Activated T-cell treated with anti-CD3 and anti-CD28 coated beads, Interleukin-2, amount 50 U/mL, for 24 hours (primary cell): ENCODE measurements at places on chromosomes 7 and 10.

DNA sequence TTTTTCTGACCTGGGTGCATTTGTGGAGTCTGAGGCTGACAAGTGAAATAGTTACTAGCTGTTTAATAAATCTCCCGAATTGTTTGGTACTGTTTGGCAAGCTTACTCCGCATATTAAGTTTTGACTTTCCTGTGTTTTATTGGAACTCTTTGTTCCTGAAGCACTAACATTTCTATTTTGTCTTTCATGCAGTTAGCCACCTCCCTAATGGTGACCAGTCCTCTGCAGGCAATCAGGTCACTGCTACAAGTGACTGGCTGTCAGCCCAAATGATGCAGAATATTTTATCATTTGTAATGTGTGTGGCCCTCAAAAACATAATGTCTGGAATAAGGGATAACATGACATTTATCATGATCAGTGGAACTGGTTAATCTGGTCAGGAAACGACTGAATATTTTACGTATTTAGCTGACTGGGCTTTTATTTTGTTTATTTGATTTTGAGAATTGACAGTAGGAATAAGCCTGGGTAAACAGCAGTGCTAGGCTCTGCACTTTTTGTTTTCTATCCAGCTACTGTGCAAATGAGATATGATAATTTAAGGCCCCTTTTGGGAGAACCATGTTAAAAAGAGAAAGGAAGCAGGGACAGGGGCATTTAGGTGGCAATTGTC, 82.9 kb downstream of the ST7 start:
- DNase-seq: no peak

DNA sequence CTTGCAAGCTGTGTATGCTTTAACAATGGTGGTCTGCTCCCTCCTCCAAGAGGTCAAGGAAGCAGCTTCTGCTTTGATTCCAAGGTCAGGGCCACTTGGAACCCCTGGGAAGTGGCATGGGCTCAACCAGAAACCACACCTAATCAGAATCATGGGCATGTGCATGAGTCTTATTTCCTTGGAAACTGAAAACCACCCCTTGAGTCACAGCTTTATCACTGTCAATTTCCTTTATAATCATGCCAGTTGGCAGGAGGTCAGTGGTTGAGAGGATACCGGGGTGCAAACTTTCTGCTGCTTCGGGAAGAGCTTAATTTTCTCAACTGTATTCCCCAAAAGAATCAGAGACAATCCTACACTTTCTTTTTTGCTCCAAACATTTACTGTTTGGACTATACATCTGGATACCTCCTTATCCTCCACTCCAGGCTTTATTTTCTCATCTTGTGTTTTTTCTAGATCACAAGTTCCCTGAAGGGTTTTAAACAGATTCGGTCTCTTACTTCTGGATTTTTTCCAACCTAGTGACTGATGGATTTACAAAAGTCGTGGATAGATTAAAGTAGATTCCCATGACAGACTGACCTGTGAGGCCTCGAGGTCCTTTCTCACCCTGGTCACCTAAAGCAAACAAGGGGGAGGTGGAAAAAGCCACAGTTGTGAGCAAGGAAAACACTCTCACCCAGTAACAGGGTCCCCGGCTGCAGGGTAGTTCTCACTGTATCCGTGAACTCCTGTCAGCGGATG, 36.0 kb downstream of the COL17A1 start:
- DNase-seq: no peak

DNA sequence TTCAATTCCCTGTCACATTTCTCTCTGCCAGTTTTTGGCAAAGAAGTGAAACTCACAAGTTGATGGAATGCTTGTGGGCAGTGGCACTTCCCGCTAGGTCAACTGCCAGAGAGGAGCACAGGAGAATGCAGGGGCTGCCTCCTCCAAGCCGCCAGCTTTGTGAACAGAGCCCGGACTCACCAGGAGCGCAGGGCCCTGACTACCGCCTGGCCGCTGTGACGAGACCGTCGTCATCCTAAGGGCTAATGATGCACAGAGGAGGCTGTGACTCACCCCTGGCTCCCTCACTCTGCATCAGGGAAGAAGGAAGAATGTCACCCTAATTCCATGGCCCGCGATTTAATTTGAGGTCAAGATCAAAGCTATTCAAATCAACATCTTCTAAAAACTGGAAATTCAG, 123.9 kb downstream of the TAX1BP1 start:
- no peak for DNase-seq

DNA sequence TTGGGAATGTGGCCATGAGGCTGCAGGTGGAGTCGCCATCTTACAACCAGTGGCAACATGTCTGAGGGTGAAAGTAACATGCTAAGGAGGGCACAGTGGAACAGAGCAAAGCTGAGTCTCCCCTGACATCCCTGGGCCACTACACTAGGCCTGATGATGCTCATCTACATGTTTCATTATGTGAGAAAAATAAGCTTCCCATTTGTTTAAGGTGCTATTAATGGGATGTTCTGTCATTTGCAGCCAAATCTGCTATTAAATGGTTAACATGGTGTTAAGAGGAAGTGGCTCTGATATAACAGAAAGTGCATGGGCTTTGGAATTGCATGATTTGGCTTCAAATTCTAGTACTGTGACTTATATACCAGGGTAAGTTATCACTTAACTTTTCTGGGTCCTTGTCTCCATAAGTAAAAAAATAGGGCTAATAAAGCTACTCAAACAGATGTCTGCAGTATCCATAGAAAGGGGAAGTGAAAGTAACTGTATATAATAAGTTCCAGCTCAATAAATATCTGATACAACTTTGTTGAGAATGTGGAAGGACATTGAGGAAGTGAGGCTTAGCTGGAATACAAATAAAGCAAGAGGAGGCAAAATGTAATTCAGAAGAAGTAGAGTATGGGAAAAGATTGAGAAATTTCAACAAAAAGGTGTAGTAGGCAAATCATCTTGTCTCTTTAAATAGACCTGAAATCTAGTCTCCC, 158.9 kb downstream of the RTKN2 start:
- DNase-seq: no peak

GRCh38 chr10:125226823-125227222, 66.5 kb upstream of the CTBP2 start:
- DNase-seq: no peak

DNA sequence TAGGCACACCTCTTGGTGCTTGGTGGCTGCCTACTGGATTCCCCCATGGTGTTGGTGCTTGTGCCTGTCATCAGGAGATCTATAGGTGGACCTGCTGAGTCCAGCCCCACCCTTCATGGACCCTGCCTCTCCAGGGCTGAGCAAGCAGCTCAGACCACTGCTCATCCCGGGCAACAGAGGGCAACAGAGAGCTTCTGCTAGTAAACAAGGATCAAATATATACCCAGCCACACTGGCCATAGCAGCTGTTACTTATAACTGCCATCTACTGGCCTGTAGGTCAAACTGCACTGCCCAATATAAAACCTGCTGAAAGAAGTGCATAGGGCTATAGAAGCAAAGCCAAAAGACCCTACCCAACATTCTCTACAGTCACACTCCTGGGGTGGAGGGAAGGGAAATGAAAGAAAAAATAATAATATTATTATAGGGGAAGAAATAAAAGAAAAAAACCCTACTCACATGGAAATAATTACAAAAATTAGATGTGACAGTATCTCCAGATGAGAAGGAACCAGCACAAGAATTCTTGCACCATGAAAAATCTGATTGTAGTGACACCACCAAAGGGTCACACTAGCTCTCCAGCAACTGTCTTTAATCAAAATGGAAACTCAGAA, 54.9 kb upstream of the ZNF800 start:
- peak; percentile 54 for DNase-seq

GRCh38 chr10:43827853-43828252, 179.2 kb upstream of the ZNF32 start:
- no peak for DNase-seq

GRCh38 chr7:34333184-34333583, 324.8 kb upstream of the NPSR1 start:
- no peak for DNase-seq

- no peak for DNase-seq
Observed at GRCh38 chr10:75707080-75707840, 275.8 kb downstream of the LRMDA start.

DNA sequence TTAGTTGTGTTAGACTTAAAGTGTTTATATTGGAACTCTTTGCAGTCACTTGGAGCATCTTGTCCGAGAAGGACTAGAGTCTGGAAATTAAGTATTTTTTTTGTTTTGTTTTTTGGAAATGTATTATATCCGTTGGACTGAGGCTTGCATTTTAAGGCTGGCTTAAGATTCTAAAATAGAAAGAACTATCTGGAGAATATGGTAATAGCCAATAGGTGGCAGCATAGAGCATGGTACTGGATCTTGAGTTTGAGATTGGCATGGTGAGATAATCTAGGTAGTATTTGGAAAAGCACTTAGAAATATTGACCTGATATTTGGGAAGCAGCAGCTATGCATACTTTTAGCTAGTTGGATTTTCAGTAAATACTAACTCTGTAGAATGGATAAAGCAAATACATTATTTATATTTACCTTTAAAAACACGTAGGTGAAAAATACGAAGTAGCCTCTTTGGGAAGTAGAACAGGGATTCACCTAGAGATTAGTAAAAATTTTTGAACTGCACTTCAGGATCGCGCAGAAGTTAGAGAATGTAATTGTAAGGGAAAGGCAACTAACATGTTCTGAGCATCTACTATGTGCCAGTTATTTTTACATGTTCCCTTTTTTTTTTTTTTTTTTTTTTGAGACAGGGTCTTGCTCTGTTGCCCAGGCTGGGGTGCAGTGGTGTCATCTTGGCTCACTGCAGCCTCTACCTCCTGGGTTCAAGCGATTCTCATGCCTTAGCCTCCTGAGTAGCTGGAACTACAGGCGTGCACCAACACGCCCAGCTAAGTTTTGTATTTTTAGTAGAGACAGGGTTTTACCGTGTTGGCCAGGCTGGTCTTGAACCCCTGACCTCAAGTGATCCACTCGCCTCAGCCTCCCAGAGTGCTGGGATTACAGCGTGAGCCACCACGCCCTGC, 78.6 kb downstream of the LCOR start:
- no peak for DNase-seq

DNA sequence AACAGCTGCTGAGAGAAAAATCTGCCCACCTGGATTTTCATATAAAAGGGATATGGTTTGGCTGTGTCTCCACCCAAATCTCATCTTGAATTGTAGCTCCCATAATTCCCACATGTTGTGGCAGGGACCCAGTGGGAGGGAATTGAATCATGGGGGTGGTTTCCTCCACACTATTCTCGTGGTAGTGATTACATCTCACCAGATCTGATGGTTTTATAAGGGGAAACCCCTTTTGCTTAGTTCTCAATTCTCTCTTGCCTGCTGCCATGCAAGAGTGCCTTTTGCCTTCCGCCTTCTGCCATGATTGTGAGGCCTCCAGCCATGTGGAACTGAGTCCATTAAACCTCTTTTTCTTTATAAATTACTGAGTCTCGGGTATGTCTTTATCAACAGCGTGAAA, 20.8 kb upstream of the MKI67 start:
- DNase-seq: no peak

GRCh38 chr10:6278519-6279120, 75.9 kb downstream of the PFKFB3 start:
- DNase-seq: no peak

DNA sequence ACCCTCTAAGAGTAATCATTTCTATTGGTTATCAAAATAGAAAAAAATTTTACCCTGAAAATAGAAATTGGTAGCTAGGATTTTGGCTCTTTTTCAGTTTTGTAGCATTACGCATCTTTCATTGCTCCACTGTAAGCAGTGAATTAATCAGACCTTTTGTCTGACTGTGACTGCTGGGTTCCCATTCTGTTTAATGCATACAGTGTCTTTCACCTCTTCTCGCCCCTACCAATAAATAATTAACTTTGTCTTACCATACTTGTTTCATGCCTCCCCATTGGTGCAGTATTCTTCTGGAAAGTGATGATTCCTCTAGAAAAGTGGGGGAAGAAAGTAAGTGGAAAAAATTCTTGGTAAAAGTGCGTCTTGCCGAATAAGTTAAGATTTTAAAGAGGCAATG, 73.2 kb downstream of the AP3M1 start:
- no peak for DNase-seq
